ENCODE measurements at places on chromosomes 4 and X.

GRCh38 chrX:34053931-34054330, 78.2 kb downstream of the FAM47A start:
- DNase-seq = no peak

- DNase-seq = no peak
Observed at GRCh38 chr4:33422656-33423055, 2702.5 kb downstream of the PCDH7 start.

- DNase-seq = no peak
Observed at GRCh38 chr4:4838936-4839810, 20.3 kb upstream of the MSX1 start.

DNA sequence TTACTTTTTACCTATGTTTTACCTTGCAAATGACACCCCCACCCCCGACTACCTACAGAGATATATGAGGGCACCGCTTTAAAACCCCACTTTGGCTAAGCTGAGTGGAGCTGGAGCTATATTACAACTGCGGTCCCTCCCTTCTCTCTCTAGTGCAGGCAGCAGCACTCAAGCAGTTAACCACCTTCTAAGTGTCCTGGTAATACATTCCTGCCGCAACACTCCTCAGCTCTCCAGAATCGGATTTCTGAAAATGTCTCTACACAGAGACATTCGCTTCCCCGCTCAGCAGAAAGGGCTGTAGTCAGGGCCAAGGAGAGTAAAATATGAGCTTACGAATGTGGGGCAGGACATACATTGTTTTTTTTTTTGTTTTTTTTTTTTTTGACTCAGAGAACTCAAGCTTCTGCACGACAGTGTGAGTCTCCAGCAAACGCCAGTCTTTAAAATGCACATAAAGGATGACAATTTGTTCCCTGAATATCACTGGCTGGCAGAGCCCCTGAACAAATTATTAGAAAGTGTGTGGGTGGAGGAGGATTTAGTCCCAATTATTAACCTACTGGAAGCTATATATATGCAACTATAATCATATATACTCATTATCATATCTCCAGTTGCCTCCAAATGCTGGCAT, 287.0 kb upstream of the TET2 start:
- peak; percentile 0 for DNase-seq

- DNase-seq = no peak
Observed at GRCh38 chrX:137431693-137432488, 134.0 kb upstream of the ZIC3 start.

- DNase-seq = no peak
Observed at GRCh38 chr4:164136180-164136616, 617.7 kb upstream of the SMIM31 start.

- peak; percentile 85 for DNase-seq
Observed at GRCh38 chrX:23784470-23785331, 1.7 kb downstream of the SAT1 start.

- DNase-seq = no peak
Observed at GRCh38 chr4:26084414-26084813, 170.4 kb downstream of the SMIM20 start.

- no peak for DNase-seq
Observed at GRCh38 chr4:127018381-127018780, 614.4 kb upstream of the INTU start.

DNA sequence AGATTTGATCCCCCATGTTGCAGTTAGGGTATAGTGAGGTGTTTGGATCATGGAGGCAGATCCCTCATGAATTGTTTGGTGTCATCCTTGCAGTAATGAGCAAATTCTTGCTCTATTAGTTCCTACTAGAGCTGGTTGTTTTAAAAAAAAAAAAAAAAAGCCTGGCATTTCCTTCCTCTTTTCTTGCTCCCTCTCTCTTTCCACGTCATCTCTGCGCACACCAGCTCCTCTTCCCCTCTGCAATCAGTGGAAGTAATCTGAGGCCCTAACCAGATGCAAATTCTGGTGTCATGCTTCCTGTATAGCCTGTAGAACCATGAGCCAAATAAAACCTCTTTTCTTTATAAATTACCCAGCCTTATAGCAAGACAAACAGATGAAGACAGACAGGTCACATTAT, 24.5 kb downstream of the WDR17 start:
- DNase-seq = no peak

GRCh38 chr4:3525532-3526430, 6.4 kb downstream of the LRPAP1 start:
- no peak for DNase-seq

DNA sequence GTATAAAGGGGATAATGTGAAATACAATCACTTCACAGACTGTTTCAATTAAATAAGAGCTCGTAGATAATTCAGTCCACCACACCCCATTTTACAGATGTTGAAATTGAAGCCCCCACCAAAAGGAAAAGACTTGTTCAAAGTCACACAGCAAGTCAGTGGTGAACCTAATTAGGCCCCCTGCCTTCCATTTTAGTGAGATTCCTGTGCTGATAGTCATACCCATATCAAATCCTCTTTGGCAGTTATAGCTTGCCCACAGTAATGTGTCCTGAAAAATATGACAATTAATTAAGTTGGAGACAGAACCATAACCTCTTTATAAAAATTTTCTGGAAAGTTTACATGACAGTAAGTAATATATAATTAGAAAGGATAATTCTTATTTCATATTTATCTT, 58.0 kb downstream of the AR start:
- peak; percentile 15 for DNase-seq

DNA sequence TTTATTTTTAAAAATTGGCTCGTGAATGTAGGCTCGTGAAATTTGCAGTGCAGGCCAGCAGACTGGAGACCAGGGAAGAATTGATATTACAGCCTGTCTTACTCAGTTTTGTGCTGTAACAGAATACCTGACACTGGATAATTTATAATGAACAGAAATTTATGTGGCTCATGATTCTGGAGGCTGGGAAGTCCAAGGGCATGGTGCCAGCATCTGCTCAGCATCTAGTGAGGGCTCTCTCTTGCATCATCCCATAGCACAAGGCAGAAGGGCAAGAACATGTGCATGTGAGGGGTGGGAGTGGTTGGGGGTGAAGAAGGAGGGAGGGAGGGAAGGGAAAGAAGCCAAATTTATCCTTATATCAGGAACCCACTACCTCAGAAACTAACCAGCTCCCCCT, 13.7 kb upstream of the CLTRN start:
- DNase-seq = no peak

DNA sequence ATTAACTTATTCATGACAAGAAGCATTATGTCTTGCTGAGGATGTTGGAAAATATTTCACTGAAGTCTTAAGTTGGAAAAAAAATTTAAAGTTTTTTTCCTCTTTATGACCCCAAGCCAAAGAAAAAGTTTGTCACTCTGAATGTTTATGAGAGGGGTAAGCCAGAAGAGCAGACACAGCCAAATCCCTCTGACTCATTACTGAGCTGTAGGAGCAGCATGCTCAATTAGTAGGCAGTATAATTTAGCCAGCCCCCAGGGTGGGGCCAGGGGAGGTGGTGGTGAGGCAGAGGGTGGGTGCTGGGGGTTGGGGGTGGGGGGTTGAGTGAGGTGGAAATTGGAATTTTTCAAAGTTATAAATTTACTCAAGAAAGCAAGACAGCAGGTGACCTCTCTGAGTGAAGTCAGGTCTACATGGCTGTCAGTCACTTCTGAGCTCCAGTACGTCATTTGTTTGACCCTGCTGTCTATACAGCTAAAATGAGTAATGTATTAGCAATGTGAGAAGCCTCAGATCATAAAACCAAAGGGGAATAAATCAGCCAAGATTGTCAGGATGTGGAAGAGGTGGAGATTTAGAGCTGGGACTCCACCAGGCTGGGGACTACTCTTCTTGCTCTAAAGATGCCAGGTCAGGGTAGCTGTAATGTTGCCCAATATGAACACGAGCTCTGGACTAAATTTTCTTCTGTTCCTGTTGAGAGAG, 98.8 kb upstream of the NDP start:
- peak; percentile 70 for DNase-seq

DNA sequence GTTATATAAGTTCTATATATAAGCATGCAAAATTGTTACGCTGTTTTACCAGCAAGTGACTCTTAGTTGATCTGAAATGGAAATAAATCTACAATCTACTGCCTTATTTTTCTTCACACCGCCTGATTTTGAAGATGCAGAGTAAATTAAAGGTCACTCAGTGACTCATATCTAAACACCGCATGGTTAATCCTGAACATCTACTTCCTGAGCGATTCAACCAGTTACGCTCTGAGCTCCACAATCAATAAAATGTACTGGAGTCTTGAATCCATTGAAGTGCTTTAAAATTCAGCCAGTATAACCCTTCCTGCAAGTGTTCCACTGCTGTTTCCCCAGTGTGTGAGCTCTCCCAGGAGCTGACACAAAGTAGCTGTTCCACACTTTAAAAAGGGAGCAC, 192.8 kb downstream of the SLC7A11 start:
- no peak for DNase-seq

DNA sequence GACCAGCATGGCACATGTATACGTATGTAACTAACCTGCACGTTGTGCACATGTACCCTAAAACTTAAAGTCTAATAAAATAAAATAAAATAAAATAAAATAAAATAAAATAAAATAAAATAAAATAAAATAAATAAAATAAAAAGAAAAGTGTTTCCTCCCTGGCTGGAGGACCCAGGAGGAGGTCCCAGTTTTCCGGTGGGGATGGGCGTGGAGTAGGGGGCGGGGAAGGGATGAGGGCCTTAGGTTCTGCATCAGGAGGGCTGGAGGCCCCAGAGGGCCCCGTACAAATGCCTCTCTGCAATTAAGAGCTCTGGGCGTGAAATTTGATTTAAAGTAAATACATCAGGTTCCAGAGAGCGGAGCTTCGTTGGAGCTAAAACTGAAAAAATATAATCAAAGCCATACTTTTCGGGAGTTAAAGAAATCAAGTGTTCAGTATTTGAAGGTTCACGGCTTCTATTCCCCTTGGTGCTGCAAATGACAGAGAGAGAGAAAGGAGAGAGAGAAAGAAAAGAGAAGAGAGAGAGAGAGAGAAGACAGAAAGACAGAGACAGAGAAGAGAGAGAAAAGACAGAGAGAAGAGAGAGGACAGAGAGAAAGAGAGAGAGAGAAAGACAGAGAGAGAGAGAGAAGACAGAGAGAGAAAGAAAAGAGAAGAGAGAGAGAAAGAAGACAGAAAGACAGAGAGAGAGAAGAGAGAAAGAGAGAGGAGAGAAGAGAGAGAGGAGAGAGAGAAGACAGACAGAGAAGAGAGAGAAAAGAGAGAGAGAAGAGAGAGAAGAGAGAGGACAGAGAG, 8.7 kb upstream of the SHOX start:
- no peak for DNase-seq

GRCh38 chr4:7128644-7129043, 60.8 kb upstream of the GRPEL1 start:
- DNase-seq = no peak

- no peak for DNase-seq
Observed at GRCh38 chr4:182276210-182277109, 33.3 kb downstream of the TENM3 start.

Measured in GM23248 (cell line).